ENCODE measurements at places on chromosomes 1 and 21. TPM values are rescaled to one million over a fixed set of nuclear protein-coding genes. Genes with fewer than 3 reads are reported as not detected.

The TRIM67 gene
- 0.03 TPM for total RNA-seq

The VHLL gene
- total RNA-seq: not detected

The OR10J1 gene
- total RNA-seq: not detected

The FHAD1 gene
- total RNA-seq: 1.8 TPM

The TMEM39B gene
- 12.3 TPM for total RNA-seq

The NBPF20 gene
- total RNA-seq: 3.3 TPM

The FGR gene
- total RNA-seq: 2.0 TPM

The CREG1 gene
- 72.7 TPM for total RNA-seq

The TFB2M gene
- total RNA-seq: 11.3 TPM

The CRYBG2 gene
- total RNA-seq: 12.8 TPM

The GSTM1 gene
- total RNA-seq: 46.1 TPM

The GAS5 gene
- total RNA-seq: 207 TPM

The BRDT gene
- not detected for total RNA-seq

The SFN gene
- total RNA-seq: 253 TPM

The CKS1B gene
- total RNA-seq: 49.5 TPM

The ASTN1 gene
- total RNA-seq: 0.15 TPM

The GLIS1 gene
- total RNA-seq: 0.16 TPM

The SPRR2F gene
- not detected for total RNA-seq

The OXCT2 gene
- 0.77 TPM for total RNA-seq

The TEX50 gene
- total RNA-seq: not detected

The IL23R gene
- 1.2 TPM for total RNA-seq

The PCAT6 gene
- total RNA-seq: 2.1 TPM

The GJC2 gene
- 0.69 TPM for total RNA-seq

The SEC16B gene
- total RNA-seq: 2.8 TPM

The INAVA gene
- 167 TPM for total RNA-seq
